ENCODE measurements at places on chromosomes 4 and X. TPM values are rescaled to one million over a fixed set of nuclear protein-coding genes. Genes with fewer than 3 reads are reported as not detected.

The SMAD1 gene
- total RNA-seq = 10.6 TPM

The TDO2 gene
- total RNA-seq = not detected

The APOOL gene
- 41.8 TPM for total RNA-seq

The RAB28 gene
- total RNA-seq = 15.9 TPM

The MND1 gene
- total RNA-seq = not detected

The PDE5A gene
- 8.9 TPM for total RNA-seq

The USP51 gene
- 3.5 TPM for total RNA-seq

The MTNR1A gene
- not detected for total RNA-seq

The MRFAP1L1 gene
- total RNA-seq = 45.9 TPM

The CPZ gene
- 2.2 TPM for total RNA-seq

The IL2RG gene
- total RNA-seq = 2.6 TPM

The PWWP3B gene
- total RNA-seq = 4.4 TPM

The BMP3 gene
- 0.08 TPM for total RNA-seq

The SGMS2 gene
- 27.5 TPM for total RNA-seq

All from left cardiac atrium (tissue), 4 donors.